ENCODE measurements at places on chromosomes 13 and 19.

DNA sequence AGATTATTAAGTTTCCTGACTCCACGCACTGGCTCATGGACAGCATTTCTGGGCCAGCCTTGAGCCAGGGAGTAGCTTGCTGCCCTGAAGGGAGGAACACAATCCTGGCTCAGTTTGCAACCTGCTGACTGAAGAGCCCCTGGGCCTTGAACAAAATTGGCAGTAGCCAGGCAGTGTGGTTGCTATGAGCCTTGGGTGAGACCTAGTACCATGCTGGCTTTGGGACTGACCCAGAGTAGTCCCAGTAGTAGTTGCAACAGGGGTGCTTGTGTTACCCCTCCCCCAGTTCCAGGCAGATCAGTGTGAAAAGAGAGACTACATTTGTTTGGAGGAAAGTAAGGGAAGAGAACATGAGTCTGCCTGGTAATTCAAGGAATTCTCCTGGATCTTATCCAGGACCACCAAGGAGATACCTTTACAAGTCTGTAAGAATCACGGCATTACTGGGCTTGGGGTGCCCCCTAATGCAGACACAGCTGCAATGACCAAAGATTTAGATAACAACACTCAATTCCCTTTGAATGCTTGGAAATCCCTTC is 22.0 kb downstream of the ITGBL1 start:
- no peak for DNase-seq

DNA sequence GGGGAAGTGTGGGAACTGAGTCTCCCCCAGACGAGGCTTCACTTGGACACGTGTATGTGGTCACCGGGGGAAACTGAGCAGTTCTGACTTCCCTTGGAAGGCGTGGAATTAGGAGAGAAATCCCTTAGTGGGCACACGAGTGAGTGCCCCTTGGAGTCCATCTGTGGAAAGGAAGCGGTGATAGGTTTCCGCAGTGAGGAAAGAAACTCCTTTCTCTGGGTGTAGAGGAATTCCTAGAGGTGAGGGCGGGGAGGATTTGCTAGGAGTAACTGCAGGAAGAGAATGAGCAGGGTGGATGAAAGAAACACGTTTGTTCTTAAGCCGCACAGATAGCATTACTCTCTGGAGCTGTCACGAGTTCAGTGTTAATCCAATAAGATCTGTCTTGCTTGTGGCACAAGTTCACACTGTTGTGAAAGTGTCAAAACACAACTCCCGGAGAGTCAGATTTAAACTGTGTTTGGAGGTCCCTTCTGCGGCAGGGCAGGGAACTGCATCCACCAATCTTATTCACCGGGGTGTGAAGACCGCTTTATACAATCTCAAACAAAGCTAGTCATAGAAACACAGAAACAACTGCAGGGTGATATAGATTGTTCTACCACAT is 1.2 kb downstream of the KL start:
- DNase-seq: no peak

DNA sequence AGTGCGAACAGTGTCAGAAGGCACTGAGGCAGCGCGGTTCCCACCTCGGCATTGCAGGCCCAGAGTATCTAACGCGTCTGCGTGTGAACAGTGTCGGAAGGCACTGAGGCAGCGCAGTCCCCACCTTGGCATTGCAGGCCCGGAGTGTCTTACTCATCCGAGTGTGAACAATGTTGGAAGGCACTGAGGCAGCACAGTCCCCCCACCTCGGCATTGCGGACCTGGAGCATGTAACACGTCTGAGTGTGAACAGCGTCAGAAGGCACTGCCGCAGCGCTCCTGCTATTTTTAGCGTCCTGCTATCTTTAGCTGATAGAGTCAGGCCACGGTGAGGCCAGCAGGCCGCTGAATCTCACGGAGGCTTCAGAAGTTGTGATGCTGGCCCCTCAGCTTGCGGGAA is 39.6 kb downstream of the ATP11A start:
- DNase-seq: no peak

GRCh38 chr13:69947582-69947981 is 160.0 kb upstream of the ATXN8OS start:
- DNase-seq: no peak

GRCh38 chr13:102947745-102948405 is 102.0 kb downstream of the ERCC5 start:
- no peak for DNase-seq

GRCh38 chr19:18906605-18907519 is 10.9 kb upstream of the CERS1 start:
- DNase-seq: no peak

DNA sequence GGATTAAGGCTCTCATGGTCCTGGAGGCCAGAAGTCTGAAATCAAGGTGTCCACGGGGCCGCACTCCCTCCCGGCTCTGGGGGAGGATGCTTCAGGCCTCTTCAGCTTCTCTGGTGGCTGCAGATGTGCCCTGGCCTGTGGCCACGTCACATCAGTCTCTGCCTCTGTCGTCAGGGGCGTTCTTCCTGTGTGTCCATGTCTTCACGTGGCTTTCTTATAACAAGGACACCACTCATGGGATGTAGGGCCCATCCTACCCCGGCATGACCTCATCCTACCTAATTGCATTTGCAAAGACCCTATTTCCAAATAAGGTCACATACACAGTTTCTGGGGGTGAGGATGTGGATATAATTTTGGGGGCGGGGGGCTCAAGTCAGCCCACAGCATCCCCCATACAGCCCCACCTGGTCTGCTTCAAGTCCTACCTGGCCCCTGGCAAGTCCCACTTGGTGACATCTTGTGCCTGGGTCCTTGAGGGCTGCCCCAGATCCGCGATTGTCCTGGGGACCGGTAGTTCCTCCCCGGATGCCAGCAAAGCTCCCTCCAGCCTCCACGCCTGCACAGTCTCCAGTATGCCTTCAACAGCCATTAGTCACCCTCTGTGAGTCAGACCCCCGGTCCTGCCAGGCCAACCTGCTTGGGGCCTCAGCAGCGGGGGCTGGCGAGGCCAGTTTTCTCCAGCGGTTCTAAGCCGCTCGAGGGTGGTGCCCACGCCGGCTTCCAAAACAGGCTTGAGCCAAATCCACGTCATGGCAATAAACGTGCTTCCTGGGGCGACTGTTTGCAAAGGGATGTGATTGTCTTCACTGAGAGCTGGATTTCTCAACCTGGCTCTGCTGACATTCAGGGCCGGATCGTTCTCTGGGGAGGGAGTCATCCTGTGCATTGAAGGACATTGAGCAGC is 32.2 kb downstream of the MYO9B start:
- no peak for DNase-seq

DNA sequence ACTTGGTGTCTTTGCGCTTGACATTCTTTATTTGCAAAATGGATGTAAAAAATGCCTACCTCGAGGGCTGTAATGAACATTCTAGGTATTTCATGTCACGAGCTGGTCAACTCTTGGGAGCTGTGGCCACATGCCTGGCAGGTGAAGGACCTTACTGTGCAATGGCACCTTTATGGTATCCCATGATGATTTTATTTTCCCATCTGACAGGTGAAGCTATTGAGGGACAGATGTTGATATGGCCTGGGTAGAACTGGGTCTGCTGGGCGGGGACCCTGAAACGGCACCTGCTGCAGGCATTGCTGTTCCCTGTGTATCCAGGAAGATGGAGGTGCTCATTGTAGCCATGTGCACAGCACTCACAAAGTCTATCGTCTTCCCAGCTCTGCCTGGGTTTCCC is 332.2 kb downstream of the TEX29 start:
- no peak for DNase-seq

DNA sequence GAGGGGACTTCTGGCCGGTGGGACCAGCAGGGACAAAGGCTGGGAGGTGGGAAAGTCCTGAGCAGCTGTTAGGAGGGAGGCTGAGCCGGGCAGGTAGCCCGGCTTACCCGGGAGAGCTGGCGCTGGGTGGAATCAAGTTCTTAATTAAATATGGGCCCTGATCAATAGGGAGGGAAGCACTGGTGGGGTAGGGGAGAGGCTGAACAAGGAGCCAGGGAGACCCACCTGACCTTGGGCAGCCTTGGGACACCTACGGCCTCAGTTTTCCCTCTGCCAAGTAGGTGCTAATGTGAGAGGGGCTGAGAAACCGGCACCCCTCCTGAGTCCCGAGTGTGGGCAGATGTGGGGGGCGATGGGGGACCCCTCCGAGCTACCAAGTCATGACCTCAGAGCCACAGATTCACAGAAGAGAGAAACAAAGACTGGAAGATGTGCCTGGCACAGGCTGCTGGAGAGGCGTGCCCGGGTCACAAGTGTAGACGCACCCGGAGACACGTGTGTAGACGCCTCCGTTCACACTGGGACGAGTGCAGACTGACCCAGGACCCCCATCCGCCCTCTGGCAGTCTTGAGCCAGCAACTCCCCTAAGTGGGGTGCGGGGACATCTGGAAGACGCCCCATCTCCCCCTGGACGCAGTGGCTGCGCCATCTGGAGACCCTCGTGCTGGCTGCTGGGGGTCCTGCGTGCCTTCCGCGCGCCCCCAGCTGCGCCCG is 8.4 kb downstream of the ONECUT3 start:
- no peak for DNase-seq

DNA sequence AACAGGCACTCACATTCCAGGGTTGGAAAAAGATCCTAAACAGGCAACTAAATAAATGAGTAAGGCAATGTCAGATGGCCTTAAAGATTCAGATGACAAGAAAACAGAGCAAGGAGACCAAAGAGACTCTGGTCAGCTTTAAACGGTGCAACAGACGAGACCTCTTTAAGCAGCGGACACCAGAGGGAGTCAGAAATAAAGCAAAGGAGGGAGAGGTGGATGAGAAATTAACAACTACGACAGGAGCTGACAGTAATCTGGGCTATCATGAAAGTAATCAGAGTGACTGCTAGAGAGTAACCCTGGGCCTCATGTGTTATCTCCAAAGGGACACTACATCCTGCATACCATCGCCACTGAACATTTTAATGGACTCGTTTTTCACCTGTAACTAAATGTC is 1.1 kb downstream of the ZNF550 start:
- no peak for DNase-seq

DNA sequence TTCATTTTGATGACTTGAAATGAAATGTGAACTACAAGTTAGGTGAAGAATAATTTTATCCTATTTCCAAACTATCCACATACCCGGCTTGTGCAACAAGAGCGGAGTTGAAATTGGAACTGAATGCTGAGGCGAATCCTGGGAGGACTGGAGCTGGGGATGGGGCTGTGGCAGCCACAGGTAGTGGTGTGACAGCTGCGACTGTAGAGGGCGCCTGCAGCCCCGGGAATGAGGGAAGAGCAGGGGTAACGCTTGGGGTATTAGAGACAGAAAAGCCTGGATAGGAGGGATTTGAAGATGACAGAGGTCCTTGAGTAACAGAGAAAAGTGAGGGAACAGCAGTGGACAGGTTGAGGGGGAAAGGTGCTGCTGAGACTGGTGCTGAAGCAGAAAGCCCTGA is 22.0 kb upstream of the STOML3 start:
- no peak for DNase-seq

GRCh38 chr19:41577144-41577830 is 1.3 kb downstream of the CEACAM21 start:
- no peak for DNase-seq

GRCh38 chr19:35703343-35703742 is 1.0 kb upstream of the ZBTB32 start:
- no peak for DNase-seq

DNA sequence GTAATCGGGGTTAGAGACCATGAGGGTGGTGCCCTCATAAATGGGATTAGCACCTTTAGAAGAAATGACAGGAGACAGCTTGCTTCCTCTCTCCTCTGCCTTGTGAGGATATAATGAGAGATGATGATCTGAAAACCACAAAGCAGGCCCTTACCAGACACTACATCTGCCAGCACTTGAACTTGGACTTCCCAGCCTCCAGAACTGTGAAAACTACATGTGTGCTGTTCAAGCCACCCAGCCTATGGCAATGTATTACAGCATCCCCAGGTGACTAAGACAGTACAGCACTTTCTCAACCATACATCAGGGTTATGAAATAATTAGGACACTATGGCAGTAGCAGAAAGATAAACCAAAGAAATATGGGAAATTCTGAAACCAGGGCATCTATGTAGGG is 7.4 kb downstream of the ZNF564 start:
- no peak for DNase-seq
